ENCODE measurements at places on chromosomes 1 and 21.

GRCh38 chr1:90721210-90722194 is 4.4 kb upstream of the BARHL2 start:
- DNase-seq = no peak

- no peak for DNase-seq
Observed at GRCh38 chr1:232675898-232676297, 46.0 kb upstream of the SIPA1L2 start.

DNA sequence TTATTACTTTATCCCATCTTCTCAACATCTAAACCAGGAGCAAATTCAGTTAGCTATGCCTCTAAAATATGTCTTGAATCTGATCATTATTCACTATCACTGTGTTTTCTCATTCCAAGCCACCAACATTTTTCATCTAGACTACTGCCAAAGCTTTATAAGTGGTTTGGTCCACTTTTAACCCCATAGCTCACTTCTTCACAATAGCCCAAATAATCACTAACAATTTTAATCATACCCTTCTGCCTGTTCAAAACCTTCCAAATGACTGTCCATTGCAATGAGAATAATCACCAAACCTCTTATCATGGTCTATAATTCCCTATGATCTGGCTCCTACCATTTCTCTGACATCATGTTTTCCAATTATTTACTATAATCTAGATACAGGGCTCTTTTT is 149.8 kb upstream of the ZNHIT6 start:
- DNase-seq = no peak

- DNase-seq = no peak
Observed at GRCh38 chr1:214337511-214337910, 56.6 kb downstream of the SMYD2 start.

GRCh38 chr1:31244326-31244725 is 4.6 kb upstream of the NKAIN1 start:
- DNase-seq = no peak

DNA sequence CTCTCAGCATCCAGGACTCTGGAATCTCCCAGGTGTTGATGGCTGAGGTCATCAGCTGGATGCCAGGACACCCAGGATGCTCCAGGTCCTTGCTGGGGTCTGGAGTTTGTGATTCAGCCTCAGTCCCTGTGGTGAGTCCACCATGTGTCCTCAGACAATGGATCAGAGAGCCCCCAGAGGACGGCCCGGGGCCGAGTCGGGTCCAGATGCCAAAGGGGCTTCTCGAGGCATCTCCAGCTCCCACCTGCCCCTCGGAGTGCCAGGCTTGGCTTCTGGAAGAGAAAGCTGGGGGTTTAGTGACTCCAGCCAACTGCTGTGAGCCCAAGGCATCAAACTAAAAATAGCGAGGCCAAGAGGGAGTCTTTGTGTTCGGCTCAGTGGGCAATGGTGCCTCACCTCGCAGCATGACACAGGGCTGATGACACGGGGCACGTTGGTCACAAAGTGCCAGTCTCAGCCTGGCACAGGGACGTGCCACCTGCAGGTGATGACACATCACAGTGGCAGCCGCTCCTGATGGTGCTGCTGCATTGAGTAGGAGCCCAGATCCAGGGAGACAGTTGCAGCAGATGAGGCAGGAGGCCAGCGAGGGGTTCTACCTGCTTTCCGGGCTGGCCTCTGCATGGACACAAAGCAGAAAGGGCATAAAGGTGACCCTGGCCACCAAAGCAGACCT is 10.6 kb downstream of the PDE9A start:
- no peak for DNase-seq

DNA sequence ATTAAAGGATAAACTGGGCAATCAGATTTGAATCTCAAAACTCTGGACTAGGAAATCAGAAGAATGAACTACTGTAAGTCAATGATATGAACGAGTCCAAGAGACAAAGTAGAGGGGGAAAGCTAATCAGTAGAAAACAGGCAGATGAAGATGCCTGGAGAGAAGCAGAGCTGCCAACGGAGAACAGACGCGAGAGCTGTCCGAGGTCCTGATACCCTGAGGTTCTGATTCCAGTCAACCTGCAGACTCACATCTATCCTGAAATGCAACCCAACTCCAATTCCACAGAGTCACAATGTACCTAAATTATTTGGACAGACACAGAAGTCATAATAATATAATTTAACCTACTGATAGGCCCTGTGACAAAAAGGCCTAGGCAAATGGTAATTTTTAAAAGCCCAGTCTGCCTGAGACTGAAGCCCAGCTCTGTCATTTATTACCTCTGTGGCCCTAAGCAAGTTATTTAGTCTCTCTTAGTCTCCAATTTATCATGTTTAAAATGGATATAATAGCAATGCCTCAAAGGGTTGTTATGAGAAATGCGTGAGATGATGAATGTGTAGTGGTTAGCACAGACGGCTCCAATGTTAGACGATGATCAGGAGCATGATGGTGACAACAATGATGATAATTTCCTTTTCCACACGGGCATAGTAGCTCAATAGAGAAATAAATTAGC is 33.4 kb downstream of the RGS7 start:
- no peak for DNase-seq

DNA sequence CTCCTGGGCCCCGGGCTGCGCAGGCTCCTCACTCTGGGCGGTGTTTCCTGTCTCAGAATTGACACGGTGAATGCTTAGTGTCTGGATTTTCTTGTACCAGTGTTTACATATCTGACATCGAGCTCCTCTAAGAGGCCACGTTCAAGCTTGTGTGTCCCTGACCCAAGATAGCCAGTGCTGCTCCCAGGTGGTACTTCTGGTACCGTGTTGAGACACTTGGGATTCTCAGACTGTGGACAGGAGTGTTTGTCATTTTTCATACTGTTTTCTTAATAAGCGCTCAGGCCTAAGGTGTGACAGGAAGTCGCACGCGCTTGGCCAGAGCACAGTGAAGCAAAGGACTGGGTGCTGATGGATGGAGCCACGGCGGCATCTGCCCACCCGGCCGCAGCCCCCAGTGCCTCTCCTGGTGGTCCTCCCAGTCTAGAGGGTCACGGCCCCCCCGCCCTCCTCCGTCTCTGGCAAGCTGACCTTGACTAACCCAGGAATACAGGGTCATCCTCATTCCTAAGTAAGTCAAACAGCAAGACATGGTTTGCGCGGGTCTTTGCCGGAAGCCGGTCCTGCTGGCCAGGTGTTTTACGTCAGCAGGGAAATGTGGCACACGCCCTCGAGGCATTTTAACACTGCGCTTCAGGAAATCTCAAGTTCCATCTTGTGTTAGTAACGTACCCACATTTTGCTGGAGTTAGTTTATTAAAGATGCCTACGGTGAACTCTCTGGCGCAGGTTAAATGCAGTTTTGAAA is 8.0 kb downstream of the PEX10 start:
- no peak for DNase-seq

- no peak for DNase-seq
Observed at GRCh38 chr21:42245331-42246193, 26.6 kb downstream of the ABCG1 start.

DNA sequence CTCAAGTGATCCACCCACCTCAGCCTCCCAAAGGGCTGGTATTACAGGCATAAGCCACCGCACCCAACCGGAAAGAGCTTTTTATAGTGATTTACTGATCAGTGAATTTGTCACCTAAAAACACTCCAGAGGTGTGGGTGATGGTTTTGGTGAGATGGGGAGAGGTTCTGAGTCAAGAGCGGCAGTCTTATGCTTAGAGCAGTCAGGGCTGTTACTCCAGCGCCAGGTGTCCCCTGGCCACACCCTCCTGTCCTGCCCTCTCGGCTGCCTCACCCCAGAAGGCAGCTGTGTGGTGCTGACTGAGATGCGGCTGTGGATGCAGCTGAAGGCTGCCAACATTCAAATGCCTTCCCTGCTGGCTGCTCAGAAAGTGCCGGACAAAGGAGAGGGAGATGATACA is 94.5 kb upstream of the LPGAT1 start:
- DNase-seq = no peak

DNA sequence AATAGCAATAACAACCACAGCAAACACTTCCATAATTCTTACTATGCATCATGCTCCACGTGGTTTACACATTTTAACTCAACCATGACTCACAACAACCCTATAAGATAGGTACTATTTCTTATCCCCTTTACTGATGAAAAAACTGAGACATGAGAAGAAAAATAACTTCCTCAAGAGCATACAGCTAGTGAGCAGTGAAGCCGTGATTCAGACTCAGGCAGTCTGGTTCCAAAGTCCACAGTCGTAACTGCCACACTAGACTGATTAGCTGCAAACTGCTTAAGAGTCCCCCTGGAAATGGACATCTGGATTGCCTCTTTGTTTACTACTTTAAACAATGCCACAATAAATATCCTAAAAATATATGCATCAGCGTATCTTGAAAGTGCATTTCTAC is 55.7 kb downstream of the PLD5 start:
- DNase-seq = no peak

GRCh38 chr1:188027613-188028012 is 1198.9 kb downstream of the PLA2G4A start:
- no peak for DNase-seq
